CD4-positive, alpha-beta T cell (primary cell): ENCODE measurements at places on chromosomes 13 and 19.

- DNase-seq: peak; percentile 73
Measured at GRCh38 chr13:39037880-39038568, at the start of the genes NHLRC3 and PROSER1. NHLRC3 (plus strand) TSS chr13:39038456; CDS start chr13:39038640, 184 bp downstream. PROSER1 (minus strand) TSS chr13:39038089; CDS start chr13:39037242, 847 bp downstream.

GRCh38 chr13:94992036-94992960, 280.0 kb upstream of the SOX21 start:
- no peak for DNase-seq

GRCh38 chr19:2294687-2295335, 12.8 kb upstream of the PEAK3 start:
- DNase-seq: no peak

DNA sequence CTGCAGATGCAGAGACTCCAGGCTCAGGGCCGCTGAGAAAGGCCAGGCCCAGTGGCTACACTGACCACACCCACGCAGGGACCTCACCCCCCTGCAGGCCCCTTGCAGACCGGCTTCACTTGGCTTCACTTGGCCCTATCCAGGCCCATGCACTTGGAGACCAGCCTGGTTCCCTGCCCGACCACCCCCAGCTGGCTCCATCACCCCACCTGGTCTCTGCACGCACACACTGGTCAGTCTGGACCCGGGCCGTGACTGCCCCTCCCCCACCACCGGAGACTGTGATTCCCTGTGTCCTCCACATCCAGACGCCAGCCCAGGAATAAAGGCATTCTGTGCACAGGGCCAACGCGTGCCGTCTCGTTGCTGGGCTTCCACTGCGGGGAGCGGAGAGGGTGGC, 4.9 kb upstream of the EBI3 start:
- DNase-seq: no peak

DNA sequence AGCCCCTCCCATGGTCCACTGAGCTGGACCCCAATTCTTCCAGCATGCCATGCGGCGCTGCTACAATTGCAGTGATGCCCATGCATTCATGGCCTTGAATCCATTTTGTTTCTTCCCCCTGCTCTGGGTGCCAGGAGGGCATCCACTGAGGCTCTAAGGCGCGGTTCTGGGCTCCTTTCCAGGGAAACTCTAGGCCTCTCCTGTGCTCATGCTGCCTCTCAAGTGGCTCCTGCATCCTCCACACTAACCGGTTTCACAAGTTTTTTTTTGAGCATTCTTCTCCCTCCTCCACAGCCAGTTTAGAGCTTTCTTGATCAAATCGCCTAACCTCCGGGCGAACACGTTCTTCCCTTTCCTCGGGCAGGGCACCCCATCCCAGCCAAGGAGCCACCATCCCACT, 69.1 kb upstream of the FLT1 start:
- DNase-seq: no peak

DNA sequence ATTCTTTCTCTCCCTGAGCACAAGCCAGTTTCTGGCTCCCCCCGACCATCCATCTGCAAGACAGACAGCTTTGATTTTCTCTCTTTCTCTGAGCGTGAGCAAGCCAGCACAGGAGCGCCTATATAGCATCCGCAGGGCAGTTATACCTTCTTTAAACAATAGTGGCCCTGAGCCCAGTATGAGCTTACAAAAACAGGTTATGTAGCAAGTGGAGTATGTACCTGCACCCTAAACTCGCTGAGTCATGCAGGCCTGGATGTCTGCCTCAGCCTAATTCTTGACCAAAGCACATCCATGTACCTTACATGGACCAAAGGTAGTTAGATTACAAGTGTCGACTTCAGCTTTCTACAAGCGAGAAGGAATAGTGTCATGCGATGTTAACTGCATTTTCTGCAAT, 61.7 kb downstream of the RAP2A start:
- DNase-seq: no peak

- DNase-seq: no peak
Measured at GRCh38 chr19:18270326-18270725, 3.9 kb downstream of the IQCN start.

DNA sequence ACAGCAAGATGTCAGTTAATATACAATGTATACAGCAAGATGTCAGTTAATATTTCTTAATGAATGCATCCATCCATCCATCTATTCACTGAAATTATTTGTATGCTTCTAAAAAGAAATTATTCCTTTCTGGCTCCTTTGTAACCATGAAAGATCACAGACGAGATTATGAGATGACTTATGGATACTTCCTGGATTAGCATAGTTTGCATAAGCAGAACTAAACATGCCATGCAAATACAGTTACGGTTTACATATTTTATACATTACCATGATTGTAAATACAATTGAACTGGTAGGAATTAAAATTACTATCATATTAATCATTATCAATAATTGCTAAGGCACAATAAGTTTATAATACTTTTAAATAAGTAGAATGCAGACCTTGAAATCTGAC, 32.7 kb downstream of the NALCN start:
- DNase-seq: no peak

DNA sequence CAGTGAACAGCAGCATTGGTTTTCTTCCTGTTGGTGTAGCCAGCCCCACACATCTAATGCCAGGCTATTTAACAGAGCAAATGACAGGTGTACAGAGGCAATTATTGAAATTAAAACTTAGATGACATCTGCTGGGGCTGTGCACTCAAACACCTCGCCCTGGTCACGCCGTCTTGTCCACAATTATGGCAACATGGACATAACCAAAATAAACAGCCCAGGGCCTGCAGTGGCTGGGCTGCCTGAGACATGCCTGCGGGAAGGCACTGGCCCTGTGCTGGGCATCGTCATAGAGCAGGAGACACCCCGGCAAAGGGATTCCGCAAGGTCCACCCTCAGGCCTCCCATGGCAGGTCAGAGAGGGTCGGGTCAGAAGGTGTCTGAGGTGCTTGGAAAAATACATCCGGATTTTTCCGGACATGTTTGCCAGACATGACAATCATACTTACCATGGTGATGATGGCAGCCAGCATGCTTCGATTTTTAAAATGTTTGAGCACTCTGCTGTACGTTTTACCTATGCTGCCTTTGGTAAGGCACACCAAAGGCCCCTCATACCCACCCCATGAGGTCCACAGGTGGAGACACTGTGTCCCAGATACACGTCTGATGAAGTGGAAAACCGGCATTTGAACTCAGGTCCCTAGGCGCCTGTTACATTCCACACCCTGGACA, 47.8 kb downstream of the TSHZ3 start:
- no peak for DNase-seq

DNA sequence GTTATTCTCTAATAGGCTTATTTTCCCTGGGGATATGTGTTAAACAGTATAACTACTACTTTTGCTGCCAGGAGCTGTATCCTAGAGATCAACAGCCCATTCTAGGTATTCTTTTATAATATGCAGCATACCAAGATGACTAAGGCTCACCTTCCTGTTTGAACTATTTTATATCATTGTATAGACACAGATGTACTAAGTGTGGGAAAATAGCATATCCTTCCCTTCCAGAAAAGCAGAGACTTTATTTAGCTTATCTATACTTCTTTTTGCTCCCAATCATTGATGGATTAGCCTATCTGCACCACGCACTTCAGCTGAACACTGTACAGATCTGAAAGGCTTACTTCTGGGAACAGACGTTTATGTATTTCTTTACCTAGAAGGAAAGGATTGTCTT, 82.6 kb downstream of the MAB21L1 start:
- no peak for DNase-seq

DNA sequence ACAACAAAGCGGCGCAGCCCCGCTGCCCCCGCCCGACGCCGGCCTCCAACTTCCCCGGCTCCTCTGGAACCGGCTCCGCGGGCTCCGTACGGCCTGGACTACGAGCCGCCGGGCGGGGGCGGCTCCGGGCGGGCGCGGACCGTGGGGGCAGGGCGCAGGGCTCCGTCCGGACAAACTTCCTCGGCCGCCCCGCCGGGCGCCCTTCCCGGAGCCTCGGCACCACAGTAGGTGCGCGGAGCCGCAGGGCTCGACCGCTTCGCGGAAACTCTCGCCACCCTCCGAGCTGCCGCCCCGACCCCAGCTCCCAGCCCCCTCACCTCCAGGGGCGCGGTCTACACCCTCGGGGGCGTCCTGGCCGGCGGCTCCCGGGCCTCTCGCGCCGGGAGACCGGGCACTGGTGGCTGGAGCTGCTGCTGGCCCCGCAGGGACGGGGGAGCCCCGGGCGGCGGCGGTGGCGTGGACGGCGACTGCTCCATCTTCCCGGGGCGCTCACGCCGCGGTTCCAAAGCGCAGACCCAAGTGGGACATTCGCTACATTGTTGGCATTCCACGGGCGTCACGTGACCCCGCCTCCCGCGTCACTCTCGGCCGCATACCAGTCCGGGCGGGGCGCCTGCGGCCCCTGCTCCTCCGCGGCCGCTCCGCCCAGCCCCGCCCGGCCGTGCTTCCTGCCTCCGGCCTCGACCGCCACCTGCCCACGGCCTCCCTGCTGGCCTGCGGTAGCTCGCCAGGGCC, at the start of gene LATS2:
LATS2 (minus strand) TSS at position 558 of the 735 bp plus-strand sequence. CDS start 15,560 bp downstream, outside the sequence.
- DNase-seq: peak; percentile 79

- DNase-seq: no peak
Measured at GRCh38 chr19:1263188-1263587, 5.9 kb upstream of the CIRBP start.

GRCh38 chr19:48192750-48193149, 22.3 kb downstream of the ZSWIM9 start:
- no peak for DNase-seq

GRCh38 chr13:90416519-90416918, 931.0 kb upstream of the MIR17HG start:
- DNase-seq: no peak

DNA sequence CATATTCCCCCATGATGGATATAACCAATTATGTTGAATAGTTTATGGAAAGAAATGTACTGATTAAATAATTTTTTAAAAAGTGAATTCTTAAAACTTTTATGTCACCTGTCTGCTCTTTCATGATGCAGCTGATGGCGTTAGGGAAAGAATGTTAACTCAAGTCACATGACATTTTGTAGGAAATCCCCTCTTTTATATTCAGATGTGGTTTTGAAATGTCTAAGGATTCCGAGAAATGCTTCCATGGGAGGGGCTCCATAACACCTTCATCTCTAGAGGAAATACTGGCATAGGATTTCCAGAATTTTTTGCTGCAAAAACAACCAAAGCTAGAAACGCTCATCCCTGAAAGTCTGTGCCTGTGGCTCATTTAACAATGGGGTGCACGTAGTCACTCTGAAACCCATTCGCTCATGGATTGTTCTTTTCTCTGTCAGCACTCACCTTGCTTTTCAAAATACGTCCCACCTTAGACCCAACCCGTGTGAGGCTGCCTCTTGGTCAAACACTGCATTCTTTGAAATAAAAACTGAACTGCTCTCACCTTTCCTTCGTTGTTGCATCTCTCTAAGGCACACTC, 288.9 kb downstream of the SHISA2 start:
- no peak for DNase-seq

DNA sequence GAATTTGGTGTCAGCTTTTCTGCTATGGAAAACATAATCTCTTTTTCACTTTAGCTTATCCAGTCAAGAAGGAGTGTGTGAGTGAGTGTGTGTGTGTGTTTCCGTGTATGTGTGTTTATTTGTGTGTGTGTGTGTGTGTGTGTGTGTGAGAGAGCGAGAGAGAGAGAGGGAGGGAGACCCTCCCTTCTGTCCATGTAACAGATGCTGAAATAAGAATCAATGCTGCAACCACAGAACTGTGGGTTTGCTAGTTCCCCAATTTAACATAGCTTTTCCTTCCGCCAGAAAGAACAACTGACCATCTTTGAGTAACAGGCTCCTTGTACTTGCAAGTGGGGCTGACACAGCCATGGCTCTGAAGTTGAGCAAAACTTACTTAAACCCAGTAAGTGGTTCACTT, 5.2 kb downstream of the LCP1 start:
- no peak for DNase-seq

DNA sequence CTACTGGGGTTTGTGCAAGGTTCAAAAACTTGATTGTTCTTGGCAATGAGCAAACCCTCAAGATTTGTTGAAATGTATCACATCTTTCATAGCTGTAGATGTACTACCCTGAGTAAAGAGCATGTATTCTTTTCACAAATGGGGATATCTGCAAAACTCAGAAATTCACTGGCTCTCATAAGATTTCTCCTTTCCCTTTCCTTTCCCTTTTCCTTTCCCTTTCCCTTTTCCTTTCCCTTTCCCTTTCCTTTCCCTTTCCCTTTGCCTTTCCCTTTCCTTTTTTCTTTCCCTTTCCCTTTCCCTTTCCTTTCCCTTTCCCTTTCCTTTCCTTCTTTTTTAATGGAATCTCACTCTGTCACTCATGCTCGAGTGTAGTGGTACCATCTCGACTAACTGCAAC, 69.1 kb downstream of the FNDC3A start:
- no peak for DNase-seq

- no peak for DNase-seq
Measured at GRCh38 chr19:4969292-4969771, 419 bp downstream of the KDM4B start.

- DNase-seq: no peak
Measured at GRCh38 chr19:16026131-16026530, 50.2 kb upstream of the TPM4 start.

- DNase-seq: no peak
Measured at GRCh38 chr13:97027162-97027554, 32.9 kb upstream of the OXGR1 start.

GRCh38 chr13:77323858-77324257, 3.0 kb downstream of the MYCBP2 start:
- DNase-seq: no peak

GRCh38 chr13:48320891-48321510, 17.4 kb downstream of the RB1 start:
- no peak for DNase-seq

DNA sequence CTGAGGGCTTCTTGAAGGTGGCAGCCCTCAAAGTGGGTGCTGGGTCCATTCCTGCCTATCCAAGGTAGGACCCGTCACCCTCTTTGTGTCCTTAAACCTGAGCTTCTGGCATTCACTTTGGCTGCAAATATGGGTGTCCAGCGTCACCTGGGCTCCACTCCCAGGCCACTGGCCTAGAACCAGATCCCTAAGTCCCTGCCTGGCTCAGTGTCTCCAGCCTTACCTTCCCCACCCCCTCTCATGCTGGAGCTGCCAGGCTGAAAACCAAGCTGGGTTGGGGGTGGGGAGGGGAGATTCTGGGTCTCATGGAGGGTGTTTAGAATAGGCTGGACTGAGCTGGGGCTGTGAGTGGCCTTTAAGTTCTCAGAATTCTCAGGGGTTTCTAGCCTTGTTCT, 12.4 kb downstream of the PDE4A start:
- DNase-seq: no peak

- no peak for DNase-seq
Measured at GRCh38 chr19:47598407-47599349, 10.3 kb upstream of the BICRA start.

GRCh38 chr13:98246538-98247172, 69.6 kb upstream of the RNF113B start:
- DNase-seq: no peak

GRCh38 chr13:28067491-28067890, 32.9 kb downstream of the FLT3 start:
- DNase-seq: no peak

DNA sequence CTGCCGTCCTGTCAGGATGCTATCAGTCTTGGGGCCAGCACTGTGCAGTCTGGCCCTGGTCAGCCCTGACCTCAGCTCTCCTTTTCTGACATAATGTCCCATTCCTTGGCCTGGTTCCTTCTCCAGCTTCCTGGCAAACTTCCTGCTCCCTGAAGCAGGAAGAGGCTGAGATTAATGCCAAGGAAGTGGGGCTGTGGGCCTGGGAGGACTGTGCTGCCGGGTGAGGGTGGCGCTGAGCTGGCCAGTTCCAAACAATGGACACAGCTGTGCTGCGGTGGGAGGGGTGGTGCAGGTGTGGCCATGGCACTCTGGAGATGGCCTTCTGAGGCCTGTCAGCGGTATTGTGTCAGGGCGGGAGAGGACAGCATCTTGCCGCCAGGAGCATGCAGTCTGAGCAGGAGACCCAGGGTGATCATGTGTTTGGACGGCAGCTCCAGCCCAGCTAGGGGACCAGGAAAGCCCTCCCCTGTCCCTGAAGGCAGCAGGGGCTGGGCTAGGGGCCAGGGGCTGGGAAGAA, 30.9 kb downstream of the TUBA3C start:
- DNase-seq: no peak
